ENCODE measurements at places on chromosomes 16 and 17. TPM values are rescaled to one million over a fixed set of nuclear protein-coding genes. Genes with fewer than 3 reads are reported as not detected.

GRCh38 chr16:75011634-75012307 is 12.9 kb downstream of the ZNRF1 start:
- DNase-seq, result no peak

Gene PPP1R27
- polyA plus RNA-seq, result 603 TPM

Gene SLC13A2
- polyA plus RNA-seq, result 0.21 TPM

- peak; percentile 96 for DNase-seq
These were observed at the start of gene DEXI for GRCh38 chr16:10942352-10943063. Gene DEXI (minus strand): TSS chr16:10942468. CDS start chr16:10942005, 463 bp downstream.

DNA sequence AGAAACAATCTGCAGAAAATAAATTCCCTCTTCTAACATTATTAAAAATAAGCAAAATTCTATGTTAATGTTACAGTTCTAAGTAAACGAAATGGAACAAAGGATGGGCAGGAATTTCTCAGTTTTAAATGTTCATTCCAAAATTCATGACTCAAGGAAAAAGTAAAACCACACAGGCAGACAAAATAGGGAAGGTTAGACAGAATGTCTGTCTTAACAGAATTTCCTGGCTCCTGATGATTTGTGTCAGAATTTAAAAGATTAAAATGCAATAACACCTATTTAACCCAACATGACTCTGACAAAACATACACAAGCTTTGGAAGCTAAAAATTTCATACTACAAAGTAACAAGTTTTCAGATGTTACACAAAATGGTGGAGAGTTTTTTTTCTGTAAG is 42.8 kb downstream of the SPOP start:
- DNase-seq, result no peak

GRCh38 chr17:65595071-65595656 is 33.7 kb upstream of the AXIN2 start:
- DNase-seq, result no peak

DNA sequence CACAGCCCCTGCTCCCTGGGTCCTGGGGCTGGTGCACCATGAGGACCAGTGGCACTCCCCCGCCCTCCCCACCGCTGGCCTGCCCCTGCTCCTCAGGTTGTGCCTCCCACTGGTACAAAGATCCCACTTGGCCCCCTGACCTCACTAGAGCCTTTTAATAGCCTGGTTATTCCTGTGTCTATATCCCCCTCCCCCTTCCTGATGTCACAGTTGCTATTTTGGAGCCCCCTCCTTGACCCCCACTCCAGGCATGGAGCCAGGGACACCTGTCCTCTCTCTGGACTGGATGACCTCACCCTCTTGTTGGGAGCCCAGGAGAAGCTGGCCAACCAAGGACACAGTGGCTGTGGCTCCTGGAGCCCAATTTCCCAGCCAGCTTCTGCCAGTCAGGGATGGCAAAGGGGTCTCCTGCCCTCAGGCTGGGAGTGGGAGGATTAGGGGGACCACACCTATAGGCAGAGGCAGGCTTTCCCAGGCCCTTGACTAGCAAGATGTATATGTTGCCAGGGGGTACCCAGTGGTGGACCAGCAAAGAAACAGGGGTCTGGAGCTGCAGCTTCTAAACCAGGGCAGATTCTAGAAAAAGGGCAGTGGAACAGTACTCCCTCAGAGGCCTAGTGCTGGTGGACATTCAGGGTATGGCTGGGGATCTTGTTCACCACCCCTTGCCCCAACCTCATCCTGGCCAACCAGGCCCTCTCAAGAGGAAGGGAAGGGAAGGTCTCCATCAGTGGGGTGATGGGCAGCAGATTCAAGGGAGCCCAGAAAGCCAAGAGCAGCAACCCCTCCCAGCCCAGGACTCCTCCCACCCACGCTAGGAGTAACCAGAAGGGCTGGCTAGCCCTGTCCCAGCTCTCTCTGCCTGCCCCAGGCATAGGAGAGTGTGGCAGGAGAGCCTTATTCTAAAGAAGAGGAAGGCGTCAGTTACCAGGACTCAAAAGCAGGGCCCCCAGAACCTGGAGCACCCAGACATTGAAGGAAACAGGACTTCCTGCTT is 10.9 kb downstream of the HDAC5 start:
- DNase-seq, result peak; percentile 81

Measured in psoas muscle (tissue), 8 donors.